ENCODE measurements at places on chromosomes 5 and 9.

- DNase-seq: no peak
These were observed 97.0 kb downstream of the MACIR start for GRCh38 chr5:103355579-103355978.

DNA sequence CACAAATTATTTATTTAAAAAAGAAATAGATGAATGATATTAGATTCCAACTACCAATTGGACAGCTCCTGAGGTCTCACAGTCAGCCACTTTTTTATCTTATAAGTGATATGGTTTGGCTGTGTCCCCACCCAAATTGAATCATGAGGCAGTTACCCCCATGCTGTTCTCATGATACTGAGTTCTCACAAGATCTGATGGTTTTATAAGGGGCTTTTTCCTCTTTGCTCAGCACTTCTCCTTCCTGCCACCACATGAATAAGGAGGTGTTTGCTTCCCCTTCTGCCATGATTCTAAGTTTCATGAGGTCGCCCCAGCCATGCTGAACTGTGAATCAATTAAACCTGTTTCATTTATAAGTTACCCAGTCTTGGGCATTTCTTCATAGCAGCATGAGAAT is 12.9 kb downstream of the NLN start:
- DNase-seq: no peak

GRCh38 chr5:156526081-156526925 is 199.3 kb downstream of the SGCD start:
- DNase-seq: no peak

DNA sequence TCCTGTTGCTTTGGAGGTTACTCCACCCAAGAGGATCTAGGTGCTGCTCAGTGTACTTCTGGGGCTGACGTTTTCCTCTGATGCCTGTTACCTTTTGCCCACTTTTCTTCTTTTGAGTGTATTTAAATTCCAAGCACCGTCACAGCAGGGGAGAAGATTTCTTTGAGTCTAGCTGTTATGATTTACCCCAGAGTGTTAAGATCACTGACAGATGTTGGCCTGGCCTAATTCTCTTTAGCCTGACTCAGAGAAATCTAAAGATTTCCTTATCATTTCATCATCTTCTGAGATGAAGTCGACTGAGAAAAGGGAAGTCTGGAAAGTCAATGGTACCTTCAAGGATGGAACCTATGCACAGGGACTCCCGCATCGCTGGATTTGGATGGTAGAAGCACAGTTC is 191.5 kb downstream of the FBXL7 start:
- no peak for DNase-seq

- no peak for DNase-seq
These were observed 128.1 kb upstream of the NUDT12 start for GRCh38 chr5:103690676-103691075.

- no peak for DNase-seq
These were observed 2.6 kb downstream of the SEPTIN8 start for GRCh38 chr5:132774406-132774805.

- no peak for DNase-seq
These were observed 45.7 kb upstream of the IPPK start for GRCh38 chr9:92715488-92716231.

DNA sequence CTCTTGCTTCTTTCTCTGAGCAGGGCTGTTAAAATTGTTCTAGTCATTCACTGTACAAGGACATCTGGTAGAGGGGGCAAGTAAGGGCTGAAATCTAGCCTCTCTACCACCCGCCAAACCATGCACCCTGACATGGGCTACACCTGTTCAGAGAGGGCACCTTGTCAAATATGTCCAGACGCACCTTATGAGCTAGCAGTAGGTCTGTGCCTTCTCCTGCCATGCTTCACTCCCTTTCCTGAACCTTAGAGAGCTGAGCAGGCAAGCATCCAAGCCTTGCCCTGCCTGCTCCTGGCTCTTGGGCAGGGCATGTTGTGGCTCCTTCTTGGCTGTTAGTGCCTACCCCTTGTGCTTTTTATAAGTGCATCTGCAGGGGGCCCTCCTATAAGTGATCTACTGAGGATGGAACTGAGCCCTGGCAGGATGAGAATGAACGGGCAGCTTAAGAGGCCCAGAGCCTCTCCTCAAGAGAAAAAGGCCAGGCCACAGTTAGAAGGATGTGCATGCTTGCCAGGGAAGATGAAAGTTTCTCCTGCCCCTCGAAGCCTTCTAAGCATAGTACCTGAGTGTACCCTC is 3.8 kb upstream of the NEUROG1 start:
- no peak for DNase-seq

Data from neural crest cell (in vitro differentiated cells).